Ammon's horn (tissue), 1 donor: ENCODE measurements at places on chromosomes 16 and 17.

DNA sequence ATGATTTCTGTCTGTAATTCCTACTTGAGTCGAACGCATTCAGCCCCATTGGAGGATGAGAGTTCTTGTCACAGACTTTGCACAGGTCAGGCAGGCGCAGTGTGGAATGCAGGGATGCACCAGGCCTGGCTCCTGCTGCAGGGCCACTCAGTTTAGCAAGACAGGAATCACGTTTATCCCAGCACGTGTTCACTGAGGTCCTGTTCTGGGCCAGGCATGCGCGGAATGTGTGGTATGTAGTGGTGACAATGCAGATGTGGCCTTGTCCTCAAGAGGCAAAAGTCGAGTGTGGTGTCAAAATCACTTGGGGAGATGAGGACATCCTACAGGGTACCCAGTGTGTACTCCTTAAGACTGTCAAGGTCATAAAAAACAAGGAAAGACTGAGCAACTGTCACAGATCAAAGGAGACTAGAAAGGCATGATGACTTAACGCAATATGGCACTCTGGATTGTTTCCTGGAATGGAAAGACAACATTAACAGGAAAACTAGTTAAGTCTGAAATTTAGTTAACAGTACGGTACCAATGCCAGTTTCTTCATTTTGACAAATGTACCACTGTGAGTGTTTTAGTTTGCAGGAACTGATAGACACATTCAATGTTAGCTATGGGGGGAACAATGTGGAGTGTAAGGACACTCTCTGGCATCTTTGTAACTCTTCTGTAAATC, 121.5 kb upstream of the ADAMTS18 start:
- no peak for DNase-seq

DNA sequence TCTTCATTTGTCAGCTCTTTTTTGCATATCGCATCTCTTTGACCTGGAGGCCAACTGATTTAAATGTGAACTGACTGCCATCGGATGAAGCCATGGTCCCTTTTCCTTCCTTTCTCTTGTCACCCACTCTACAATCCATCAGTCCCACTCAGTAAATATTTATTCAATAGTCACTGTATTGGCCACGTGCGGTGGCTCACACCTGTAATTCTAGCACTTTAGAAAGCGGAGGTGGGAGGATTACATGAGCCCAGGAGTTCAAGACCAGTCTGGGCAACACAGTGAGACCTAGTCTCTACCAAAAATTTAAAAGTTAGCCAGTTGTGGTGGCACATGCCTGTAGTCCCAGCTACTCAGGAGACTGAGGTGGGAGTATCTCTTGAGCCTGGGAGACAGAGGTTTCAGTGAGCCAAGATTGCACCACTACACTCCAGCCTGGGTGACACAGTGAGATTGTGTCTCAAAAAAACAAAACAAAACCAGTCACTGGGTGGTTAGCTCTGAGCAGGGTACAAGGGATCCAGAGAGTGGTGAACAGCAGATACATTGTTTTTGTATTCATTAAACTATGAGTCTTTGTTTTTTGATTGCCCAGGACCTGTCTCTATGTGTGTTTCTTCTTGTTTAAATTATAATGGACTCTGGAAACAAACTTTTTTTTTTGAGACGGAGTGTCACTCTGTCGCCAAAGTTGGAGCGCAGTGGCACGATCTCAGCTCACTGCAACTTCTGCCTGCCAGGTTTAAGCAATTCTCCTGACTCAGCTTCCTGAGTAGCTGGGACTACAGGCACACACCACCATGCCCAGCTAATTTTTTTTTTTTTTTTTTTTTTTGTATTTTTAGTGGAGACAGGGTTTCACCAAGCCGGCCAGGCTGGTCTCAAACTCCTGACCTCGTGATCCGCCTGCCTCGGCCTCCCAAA, 6.9 kb downstream of the PHAF1 start:
- DNase-seq: peak; percentile 67

DNA sequence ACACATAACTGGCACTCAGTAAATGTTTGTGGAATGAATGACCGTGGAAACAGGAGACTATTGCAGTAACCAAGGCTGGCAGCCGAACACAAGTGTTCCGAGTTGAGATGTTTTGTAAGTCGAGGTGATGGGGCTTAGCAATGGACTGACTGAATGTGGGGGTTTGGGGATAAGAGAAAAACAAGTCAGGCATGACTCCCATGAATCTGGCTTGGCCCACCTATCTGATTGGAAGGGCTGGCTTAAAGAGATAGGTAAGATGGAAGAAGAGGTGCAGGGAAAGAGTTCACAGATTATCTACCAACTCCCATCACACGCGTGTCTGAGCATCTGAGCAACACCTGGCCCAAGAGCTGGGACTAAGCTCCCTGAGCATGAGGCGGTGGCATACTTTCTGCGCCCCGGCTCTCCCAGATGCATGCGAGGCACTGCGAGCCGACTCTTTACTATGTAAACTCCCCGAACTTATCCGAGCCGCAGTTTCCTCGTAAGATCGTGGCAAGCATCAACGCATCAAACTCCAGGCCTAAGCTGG, 539 bp downstream of the IFT20 start:
- no peak for DNase-seq

DNA sequence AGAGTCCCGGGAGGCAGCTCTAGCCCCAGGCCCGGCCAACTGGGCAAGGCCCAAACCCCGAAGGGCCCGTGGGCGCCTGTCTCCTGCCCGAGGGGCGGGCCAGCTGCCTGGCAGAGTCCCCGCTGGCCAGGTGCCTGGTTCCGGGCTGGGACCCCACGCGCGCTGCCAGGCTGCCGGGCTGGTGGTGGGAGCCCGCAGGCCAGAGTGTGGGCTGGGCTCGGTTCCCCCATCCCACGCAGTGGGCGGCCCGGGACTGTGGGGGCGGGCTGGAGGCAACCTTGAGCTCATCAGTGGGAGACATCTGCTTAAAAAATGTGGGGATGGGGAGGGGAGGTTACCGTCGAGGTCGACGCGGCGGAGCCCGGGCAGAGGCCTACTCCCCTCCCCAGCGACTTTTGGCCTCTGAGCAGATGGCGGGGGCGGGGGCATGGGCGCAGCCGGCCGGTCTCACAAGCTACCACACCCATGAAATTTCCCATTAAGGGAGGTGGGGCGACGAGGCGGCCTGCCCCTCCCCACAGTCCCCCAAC, 176.4 kb upstream of the GSE1 start:
- DNase-seq: no peak

GRCh38 chr17:45229681-45230409, 8.2 kb downstream of the FMNL1 start:
- DNase-seq: no peak

- DNase-seq: no peak
Observed at GRCh38 chr17:78305801-78306200, 54.1 kb downstream of the SOCS3 start.
